ENCODE measurements at places on chromosomes 2 and 18. TPM values are rescaled to one million over a fixed set of nuclear protein-coding genes. Genes with fewer than 3 reads are reported as not detected.

DNA sequence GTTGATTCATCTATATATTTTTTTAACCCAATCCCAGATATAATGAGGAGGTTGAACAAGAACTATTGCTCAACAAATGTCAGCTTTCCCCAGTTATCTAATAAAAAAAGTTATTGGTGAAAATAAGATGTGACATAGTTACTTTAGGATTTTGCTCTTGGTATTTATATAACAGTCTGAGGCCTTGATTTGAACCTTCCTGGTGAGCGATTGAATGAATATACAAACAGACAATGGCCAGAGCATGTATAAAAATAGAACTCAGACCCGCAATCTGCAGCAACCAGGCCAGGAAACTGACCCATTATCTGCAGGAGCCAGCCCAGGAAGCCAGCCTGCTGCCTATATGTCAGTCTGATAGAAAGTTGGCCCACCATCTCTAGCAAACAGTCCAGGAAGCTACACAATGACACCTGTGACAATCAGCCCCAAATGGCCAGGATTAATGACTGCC lies 81.6 kb downstream of the HS6ST1 start:
- no peak for DNase-seq

NUP35 gene
- total RNA-seq = 30.7 TPM

DNA sequence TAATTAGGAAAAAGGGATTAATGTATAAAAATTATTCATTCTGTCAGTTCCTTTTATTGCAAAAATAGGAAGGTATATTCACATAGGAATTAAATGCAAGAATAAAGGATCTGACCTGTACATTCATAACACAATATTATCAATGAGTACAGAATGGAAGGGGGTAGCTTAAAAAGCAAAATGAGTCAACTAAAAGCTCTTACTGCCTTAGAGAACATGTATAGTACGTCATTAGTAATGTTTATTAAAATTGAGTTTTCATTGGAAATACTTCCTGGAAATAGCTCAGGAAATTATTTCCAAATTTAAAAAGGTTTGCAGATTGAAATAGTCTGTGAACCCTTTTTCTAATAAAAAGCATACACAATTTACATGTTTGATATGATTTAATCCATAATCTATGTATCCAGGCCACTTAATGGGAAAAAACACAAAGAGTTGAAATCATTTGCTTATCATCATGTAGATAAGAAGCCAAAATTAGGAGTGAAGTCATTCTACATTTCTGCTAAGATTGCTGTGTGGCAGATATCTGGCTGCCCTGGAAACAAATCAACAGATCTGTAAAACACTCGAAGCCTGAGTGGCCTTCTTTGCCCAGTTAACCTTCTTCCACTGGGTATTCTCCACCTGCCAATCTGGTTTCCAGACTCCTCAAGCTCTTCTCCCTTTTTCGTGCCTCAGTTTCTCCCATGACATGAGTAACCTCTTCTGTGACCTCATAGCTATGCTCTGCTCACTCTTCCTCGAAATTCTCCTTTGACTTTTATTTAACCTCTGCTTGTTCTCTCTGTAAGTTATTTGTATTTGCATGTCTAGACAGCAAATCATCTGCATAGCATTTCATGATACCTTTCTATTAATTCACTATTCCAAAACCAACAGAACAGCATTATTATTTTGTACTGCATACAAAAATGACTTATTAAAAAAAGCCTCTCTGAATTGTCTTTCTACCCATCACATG lies 181.2 kb upstream of the REV1 start:
- no peak for DNase-seq

GRCh38 chr18:7786569-7786968 lies 219.5 kb downstream of the PTPRM start:
- DNase-seq = no peak

DNA sequence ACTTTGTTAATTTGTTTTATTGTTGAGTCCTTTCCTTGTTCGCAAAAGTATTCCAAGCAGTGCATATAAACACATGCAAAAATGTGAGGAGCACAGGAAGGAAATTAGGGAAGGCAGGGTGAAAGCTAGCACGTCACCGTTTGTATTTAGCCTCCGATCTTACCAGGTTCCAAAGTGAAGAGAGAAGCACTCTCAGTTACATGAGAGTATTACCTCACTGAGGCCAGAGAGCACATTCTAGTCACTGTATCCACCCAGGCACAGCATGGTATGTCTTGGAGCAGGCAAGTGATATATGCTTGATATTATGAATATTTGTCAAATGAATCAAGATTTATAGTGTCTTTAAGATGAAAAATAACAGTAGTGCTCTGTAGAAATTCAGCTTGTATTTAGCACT lies 6.5 kb upstream of the TMEM182 start:
- no peak for DNase-seq

PLEK gene
- not detected for total RNA-seq

Measured in endodermal cell (in vitro differentiated cells).